ENCODE measurements at places on chromosomes 6 and 20.

- DNase-seq = no peak
Observed at GRCh38 chr6:99991955-99992354, 2.1 kb downstream of the MCHR2 start.

DNA sequence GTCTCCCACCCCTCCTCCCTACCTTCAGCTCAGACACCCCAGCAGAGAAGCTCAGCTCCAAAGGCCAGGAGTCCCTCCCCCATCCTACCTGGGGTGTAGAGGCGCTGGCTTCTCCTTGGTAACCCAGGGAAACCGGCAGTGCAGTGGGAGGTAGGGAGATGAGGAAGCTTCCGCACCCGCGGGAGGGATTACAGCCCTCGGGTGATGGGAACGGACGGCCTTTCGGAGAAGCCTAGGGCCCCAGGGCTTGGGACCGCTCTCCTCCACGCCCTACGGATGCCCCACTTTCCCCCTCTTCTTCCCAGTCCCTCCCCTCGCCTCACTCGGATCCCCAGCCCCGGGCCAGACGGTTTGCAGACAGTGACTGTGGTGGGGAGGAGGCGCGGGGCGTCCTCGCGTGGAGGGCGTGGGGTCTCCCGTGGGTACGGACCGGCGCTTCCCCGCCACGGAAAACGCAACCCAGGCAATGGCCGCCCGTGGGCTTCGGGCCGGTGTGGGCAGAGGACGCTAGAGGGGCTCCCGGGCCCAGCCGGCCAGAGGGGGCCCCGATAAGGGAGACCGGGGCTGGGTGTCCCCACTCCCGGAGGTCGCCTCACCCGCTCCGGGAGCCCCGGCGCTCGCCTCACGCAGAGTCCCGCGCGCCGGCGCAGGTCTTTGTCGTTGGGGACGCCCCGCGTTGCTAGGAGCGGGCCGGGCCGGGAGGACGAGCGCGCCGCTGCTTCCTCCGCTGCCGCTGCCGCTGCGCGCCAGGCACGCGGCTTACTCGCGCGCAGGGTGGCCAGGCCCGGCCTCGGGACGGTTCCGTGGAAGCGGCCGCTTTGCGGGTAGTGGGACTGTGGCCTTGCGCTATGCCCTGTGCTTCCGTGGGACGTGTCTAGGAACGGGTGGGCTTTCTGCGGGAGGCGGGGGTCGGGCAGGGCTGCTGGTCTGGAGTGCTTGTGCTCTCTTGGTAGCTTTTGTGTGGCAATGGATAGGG, 15.8 kb downstream of the AARS2 start:
- DNase-seq = no peak

DNA sequence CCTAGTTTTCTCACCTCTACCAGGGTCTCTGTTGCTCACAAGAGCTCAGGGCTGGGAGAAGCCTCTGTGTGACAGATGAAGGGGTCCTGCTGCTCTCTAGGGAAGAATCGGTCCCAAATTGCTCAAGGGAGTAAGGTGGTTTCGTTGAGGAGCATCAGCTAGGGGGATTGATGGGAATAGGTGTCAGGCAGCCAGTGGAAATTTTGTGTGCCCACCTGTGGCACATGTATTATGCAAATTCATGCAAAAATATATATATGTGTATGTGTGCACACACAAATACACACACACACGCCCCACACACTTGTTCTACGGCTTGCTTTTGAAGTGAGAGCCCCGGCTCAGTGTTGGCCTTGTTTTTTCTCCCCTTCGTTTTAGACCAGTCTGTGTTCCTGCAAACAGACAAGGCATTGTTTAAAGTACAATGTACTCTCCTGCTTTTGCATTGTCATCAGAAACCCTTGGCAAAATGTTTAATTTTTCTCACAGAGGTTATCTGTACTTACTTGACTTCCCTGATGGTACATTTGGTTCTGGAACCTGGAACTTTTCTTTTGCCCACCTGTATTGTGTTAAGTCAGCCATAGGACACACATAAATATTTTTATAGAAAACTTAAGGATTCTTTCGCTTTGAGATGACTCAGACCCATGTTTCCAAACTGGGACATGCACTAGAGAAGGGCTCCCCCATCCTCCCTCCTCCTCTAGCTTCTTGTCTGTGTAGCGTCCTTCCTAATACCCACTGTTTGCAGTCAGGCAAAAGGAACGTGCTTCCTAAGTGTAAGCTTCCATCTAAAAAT, 26.7 kb downstream of the FOXO3 start:
- no peak for DNase-seq

DNA sequence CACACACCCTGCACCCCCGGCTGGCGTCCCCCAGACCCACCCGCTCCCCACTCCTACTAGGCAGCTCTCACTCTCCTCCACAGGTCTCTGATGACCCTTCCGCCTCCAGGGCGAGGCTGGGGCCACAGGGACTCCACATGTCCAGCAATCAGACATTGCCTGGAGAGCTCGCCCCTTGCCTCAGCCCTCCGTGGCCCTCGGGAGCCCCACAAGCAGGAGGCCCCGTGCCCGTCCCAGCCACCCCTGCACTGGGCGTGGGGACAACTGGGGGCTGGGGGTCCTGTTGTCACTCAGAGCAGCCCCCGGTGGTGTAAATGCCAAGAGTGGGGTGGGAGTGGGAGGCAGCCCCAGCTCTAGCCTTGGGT, 1.5 kb downstream of the COL20A1 start:
- DNase-seq = no peak

- no peak for DNase-seq
Observed at GRCh38 chr6:149031201-149031858, 284.5 kb downstream of the UST start.

DNA sequence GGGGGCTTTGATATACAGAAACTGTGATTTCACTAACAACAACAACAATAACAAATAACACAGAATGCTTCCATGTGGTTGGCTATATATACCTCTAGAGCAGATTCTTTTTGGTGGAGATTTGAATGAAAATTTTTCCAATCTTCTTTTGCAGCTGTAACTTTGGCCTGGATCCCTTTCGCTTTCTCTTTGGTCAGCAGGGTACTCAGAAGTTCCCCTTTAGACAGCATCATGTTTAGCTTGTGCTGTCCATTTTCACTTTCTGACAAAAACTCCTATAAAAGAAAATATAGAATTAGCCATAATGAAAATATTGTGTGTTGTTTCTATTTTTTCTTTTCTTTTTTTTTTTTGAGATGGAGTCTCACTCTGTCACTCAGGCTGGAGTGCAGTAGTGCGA, 264.2 kb downstream of the SYNE1 start:
- DNase-seq = no peak

- peak; percentile 41 for DNase-seq
Observed at GRCh38 chr6:99287523-99287922, 62.0 kb downstream of the FAXC start.

- DNase-seq = no peak
Observed at GRCh38 chr6:113894712-113895674, 37.8 kb downstream of the MARCKS start.

Measured in NCI-H524 treated with DMSO at 0.1 percent for 48 hours (cell line).